ENCODE measurements at places on chromosomes 5 and 9.

DNA sequence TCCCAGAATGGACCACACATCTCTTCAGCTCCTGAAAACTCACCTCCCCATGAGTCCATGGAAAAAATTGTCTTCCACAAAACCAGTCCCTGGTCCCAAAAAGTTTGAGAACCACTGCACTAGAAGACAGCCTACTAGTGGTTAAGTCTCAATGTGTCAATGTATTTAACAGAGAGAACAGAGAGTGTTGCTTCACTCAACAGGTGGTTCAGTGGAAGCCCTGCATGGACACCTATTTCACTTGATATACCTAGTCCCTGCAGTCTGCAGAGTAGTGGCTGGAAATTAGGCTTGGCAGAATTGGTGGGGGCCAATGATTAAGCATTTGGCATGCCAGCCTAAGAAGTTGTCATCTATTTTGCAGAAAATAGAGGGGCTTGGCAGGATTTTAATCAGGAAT lies 23.0 kb downstream of the IL7R start:
- DNase-seq = no peak

- DNase-seq = no peak
These were observed 835 bp downstream of the MCIDAS start for GRCh38 chr5:55226027-55226933.

- DNase-seq = no peak
These were observed 71.2 kb downstream of the RAB24 start for GRCh38 chr5:177232358-177232757.

- no peak for DNase-seq
These were observed 49.3 kb downstream of the CCL28 start for GRCh38 chr5:43362725-43363435.

DNA sequence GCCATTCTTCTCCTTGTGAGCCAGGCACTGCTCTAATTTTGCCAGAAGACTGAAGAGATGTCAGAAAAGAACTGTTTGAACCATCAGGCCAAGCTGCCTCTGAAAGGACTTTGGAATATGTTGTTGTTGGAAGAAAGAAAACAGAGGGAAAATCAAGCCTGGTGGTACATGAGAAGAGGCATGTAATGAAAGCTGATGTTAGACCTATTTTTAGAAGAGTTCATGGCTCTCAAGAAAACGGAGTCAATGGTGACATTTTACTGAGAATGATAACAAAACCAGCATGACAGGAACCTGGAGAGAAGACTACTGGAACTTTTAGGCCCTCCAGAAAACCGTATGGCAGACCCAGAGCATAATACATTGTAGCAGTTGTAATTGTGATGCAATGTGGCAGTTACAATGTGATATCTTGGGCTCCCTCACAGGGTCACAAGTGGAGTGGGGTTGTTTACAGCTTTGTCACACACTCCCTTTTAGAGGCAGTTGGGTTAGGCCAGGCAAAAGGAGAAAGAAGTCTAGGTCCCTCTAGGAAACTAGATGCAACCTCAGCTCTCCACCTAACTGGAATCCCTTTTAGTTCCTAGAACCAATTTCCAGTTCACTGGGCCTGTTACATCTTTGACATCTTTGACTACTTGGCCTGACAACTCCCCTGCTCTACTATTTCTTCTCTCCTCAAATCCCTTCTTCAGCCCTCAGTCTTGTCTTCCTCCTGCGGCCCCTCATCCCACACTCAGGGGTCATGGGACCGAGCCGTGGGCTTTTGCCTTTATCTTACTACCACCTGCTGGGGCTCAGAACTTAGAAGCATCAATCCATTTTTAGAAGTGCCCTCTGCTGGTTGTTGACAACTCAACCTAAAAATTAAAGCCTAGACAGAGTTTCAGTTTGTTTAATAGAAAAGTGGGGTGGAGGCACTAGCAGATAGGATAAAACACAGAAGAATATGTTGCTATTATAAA lies 61.2 kb upstream of the JAK2 start:
- DNase-seq = no peak

DNA sequence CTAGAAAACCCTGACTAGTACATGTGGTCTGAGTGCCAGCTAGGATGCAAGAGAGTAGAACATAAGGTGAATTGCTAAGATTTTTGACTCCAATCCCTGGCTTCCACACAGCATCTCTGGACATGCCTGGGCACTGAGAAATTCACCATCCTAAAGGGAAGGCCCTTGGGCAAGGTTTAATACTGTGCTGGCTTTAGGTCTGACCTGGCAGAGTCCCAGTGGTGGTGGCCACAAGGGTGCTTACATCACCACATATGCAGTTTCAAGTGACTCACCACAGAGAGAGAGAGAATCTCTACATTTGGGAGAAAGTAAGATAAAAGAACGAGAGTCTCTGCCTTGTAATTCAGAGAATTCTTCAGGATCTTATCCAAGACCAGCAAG lies 661.6 kb upstream of the C9orf72 start:
- no peak for DNase-seq

GRCh38 chr5:100595152-100595811 lies 60.1 kb downstream of the FAM174A start:
- no peak for DNase-seq

DNA sequence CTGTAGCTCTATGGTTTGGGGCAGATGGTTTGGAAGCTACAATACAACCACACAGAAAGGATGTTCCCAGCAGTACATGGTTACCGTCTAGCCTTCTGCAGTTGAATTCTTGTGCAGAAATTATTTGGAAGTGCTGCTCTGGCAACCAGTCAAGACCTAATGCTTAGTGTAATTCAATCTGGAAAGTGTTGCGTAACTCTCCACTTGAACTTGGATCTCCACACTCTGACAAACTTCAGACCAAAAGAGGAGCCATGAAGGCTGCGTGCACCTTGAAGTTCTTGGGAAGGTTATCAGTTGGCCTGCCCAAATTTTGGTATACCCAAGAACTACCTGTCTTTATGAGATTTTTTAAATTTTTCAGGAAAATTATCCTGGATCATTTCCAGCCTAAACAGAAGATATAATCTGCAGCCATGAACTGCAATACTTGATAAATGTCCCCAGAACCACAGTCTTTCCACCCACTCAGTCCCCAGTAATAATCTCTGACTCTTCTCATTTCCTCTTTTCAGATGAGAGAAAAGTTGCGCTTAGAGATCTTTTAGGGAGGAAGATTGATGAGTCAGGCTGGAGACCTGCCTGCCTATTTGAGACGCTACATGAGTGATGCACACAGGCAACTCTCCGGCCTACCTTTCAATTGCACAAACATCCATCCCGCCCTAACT lies 159.9 kb downstream of the FANCC start:
- DNase-seq = peak; percentile 60

DNA sequence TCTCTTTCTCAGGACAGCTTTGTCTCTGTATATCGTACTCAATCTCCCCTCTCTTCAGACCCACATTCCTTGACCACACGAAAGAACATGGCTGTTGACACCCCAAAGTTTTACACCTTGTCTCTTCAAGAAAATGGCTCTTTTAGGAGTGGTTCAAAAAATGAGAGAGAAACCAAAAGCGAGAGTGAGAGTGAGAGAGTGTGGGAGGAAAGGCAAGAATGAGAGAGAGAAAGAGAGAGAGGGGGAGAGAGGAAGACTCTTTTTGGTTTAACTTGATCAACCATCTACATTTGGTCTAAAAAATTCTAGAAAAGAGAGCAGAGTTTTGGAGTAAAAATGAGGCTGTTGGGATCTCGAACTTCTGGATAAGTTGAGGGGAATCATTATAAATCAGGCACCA lies 581.8 kb upstream of the WWC1 start:
- DNase-seq = no peak

DNA sequence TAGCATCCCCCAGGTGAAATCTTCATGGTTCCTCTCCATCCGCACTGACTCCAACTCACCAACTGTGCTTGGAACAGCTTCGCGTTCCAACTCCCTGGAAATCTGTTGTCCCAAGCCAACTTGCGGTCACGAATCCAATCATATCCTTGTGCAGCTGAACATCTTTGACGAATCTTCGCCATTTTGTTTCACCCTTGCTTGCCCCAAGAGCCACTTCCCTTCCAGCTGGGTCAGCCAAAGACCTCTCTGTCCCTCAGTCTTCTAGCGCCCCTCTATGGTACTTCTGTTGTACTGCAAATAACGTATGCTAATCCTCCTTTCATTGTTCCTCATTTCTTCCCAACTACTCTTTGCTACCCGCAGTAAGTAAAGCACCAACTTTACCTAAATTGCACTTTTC lies 61.0 kb upstream of the TARS1 start:
- DNase-seq = no peak

DNA sequence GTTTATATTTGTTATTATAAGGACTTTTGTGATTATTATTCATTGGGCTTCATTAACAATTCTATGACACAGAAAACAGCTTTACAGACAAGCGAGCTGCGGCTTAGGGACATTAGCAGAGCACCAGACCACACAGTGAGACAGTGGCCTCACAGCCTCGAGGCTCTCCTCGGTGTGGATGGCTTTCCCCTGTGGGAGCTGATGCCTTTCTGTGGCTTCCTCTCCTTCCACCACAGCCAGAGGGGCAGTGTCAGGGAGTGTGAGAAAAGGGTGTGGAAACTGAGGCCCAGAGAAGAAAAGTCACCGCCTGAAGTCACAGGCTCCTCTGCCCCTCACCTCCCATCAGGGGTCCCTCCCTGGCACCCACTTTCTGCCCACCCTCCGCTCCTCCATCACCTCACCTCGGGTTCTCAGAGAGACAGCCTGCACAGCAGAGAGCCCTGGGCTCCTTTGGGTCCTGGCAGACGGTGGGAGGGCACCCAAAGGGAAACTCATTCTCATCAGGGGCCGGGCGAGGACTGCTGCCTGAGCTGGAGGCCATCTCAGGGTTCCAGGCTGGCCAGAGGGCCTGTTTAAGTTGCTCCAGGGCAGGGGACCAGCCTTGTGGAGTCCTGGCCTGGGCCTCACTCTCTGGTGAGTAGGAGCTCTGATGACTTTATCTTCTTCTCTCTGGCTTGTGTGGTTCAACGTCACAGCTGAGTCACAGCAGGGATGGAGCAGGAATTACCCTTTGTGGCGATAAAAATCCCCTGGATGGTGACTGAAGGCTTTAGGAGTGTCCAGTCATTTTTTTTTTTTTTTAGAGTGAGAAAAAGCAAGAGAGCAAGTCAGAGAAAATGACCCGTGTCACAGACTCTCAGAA lies 830 bp downstream of the TRAF1 start:
- DNase-seq = no peak

GRCh38 chr9:128152133-128153059 lies 3.1 kb downstream of the LCN2 start:
- no peak for DNase-seq

GRCh38 chr5:159030357-159030756 lies 69.4 kb downstream of the EBF1 start:
- DNase-seq = no peak

DNA sequence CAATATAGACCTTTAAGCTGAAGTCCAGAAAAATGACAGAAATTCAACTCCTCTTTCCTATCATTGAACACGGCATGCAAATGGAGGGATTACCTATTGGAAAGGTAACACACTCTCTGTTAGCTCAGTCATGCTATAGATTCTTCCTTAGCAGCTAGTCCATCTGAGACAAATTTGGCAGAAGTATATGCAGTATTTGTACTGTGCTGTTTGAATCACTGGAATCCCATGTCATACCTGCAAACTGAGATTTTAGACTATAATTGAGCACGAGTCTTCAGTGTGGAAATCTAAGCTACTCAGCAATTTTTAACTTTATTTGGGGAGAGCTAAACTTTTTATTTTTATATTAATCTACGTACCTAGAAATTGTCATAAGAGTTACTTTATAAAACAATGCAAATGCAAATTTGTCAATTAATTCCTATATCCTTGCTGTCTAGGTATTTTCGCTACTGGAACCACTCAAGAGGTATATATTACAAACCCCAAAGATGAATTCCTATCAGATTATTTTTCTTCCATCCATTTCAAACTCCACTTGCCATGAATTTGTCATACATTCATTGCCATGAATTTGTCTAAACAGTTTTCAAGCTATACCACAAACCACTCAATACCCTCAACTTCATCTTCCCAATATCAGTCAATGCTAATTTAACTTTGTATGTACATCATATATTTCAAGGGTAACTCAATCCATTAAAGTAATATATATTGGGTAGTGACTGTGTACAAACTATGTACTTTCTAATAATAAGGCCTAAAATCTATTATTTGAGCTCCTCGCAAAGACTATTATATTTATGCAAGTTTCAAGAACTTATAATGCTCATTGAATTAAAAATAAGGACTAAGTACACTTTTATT lies 224.8 kb downstream of the MEF2C start:
- no peak for DNase-seq

GRCh38 chr9:125145425-125145824 lies 2.1 kb upstream of the SCAI start:
- no peak for DNase-seq

- DNase-seq = no peak
These were observed 303.9 kb downstream of the DOCK8 start for GRCh38 chr9:518540-518939.

GRCh38 chr5:39274398-39275085 lies 55.2 kb upstream of the FYB1 start:
- DNase-seq = no peak

- no peak for DNase-seq
These were observed 24.7 kb upstream of the ASPN start for GRCh38 chr9:92507005-92507404.

DNA sequence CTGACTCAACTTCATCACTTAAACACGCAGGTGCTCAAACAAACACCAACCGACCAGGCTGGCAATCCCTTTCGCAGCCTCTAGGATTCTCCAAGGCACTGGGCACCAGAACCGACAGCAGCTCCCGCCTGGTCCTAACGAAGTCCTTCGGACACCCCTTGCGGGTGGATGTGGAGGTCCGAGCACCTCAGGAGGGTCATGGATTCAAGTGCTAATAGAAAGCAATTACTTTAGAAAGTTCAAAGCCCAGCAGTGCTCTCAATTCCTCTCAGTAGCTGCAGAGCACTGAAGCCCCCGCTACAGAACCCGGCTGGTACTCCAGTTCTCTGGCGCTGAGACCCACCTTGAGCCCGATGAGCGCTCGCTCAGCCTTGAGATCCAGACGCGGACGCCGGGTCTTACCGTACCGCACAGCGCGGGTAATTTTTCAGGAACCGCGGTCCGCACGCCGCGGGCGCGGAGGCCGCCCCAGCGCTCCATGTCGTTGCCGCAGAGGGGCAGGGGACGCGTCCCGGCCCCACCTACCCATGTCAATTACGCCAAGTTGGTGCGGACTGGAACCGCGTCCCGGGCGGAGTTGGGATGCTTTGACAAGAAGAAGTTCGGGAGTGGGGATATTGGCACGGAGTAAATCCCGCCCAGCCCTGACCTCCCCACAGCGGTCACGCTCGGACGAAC lies 638 bp downstream of the MARCHF3 start:
- DNase-seq = peak; percentile 64

GRCh38 chr5:2714026-2714425 lies 37.5 kb downstream of the IRX2 start:
- no peak for DNase-seq

DNA sequence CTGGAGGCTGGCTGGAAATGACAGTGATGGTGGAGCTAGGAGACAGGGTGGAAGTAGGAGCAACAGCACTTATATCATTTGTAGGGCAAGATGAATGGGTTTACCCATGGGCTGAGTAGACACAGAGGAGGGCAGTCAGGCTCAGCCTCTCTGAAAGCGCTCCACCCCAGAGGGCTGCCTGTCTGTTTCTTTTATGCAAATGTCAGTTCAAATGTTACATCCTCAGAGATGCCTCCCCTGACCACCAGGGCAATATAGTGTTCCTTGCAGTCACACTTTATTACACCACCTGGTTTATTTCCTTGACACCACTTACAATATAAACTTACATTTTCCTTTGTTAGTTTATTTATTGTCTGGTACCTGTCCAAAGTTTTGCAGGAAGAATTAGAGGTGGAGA lies 159.5 kb upstream of the IL12B start:
- no peak for DNase-seq

All from renal pelvis (tissue), 12 donors.